Fibroblast of the aortic adventitia (primary cell): ENCODE measurements at places on chromosomes 12 and 14. TPM values are rescaled to one million over a fixed set of nuclear protein-coding genes. Genes with fewer than 3 reads are reported as not detected.

RNU7-1 gene
- not detected in 2 replicates for total RNA-seq

NAA30 gene
- total RNA-seq, result 24.6 and 28.2 TPM in 2 replicates

DCN gene
- 1,482 and 2,298 TPM in 2 replicates for total RNA-seq

GPR135 gene
- total RNA-seq, result 1.7 and 4.3 TPM in 2 replicates

TMTC2 gene
- 21.1 and 83.6 TPM in 2 replicates for total RNA-seq

KLRF1 gene
- total RNA-seq, result not detected in 2 replicates

KRT77 gene
- not detected in 2 replicates for total RNA-seq

IFNG-AS1 gene
- 0.09 TPM in 1 of 2 replicates, not detected in the other for total RNA-seq

RD3L gene
- total RNA-seq, result not detected in 2 replicates

TAS2R31 gene
- total RNA-seq, result 6.2 and 13.6 TPM in 2 replicates
